ENCODE measurements at places on chromosomes 2 and 18.

DNA sequence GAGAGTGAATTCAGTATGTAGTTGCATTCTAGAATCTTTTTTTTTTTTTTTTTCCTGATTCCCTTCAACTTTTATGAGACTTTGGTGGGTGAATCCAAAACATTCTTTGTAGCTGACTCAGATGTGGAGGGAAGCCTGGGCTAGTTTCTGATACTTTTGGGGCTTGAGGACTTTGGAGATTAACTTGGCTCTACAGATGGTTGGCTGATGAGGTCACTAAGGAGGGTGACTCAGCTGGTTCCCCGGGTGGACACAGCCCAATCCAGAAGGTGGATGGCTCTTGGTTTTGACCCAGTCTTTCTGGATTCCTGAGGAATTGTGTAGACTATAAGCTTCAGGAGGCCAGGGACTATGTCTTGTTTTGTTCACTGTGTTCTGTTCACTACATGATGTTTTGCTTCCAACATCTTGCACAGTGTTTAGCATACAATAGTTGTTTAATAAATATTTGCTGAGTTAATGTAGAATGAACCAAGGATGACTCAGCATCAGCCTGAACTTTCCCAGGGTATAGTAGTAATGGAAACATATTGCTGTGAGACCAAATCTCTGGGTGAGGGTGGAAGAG lies 30.5 kb downstream of the LAMA3 start:
- DNase-seq = no peak

DNA sequence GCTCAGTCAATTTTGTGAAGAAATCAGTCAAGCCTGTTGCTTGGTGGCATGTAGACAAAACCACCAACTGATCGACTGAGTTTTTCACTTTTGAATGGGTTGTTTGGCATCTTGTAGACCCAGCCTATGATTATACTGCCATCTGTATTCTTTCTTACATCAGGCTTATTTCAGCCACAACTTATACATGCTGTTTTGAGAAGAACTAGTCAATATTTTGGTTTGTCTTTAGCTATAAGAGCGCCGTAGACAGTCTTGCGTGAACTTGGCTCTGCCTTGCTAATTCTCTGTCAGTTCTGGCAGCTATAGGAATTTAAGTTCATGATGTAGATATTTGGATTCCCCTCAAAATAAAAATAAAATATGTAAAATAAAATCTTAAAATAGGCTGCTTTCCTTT lies 742.0 kb upstream of the FANCL start:
- no peak for DNase-seq

GRCh38 chr2:56287508-56287907 lies 103.7 kb downstream of the CCDC85A start:
- DNase-seq = no peak

- DNase-seq = no peak
Observed at GRCh38 chr18:10353791-10354190, 100.6 kb upstream of the APCDD1 start.

DNA sequence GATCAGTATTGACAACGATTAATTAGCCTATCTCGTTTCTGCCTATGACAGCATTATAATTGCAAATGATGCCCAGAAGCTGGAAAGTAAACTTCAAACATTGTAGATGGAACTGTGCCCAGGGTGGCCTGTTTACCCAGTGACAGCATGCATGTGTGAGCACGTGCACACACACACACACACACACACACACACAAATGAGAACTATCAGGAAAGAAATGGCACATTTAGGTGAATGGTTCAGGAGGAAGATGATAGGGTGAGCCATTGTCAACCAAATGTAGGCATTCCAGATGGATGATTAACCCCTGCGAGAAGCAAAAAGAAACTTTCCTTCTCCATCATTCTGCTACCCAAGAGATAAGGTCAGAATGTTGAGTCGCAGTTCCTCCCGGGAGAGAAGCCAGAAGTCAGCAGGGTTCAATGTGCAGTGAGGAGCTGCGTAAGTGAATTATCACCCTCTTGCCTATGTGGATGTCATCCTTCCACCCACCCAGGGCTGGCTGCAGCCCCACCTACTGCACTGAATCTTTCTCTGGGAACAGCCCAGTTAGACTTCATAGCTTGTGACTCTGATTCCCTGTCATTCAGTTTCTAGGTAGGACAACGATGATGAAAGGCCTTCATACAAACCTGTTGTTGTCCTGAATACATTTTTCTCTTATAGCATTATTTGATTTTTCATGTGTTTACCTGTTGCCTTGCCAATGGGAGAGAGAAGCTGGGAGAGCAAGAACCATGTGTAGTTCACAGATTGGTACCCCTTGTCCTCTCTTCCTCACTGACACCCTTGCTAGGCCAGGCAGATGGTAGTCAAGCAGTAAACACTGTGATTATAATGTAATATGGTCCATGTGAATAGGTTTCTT lies 3.5 kb upstream of the APOB start:
- no peak for DNase-seq

- DNase-seq = no peak
Observed at GRCh38 chr2:27537287-27537686, 40.6 kb downstream of the GCKR start.

DNA sequence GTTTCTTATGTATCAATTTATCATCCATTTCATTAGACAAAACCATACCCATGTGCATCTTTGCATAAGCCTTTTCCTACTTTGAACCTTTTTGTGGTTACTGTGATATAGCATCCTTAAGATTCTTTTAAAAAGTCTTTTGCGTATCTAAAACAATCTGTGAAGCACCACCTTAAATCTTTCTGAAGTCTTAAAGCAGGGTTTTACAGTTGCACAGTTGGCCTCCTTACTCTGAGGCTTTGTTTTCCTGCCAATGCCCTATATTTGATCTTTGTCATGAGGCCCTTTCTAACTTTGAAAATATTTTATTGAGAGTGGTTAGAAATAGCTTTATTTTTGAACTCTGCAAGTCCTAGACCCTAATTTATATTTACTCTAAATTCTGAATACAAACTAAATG lies 163.4 kb upstream of the MAP3K20 start:
- no peak for DNase-seq

DNA sequence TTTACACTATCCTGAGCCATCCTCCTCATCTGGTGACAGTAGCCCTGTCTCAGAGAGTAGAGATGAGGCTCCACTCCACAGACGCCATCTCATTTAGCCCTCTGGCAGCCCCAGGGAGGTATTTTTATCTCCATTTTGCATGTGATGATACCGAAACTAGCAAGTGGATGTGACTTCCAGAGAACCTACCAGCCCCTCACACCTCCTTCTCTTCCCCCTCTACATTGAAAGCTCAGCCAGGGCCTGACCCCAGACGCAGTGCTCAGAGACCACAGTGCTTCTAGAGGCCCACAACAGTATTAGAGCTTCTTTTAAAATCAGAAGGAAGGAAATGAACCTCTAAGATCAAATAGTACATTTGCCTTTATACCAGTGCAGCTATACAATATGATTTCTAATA lies 8.3 kb downstream of the GYPC start:
- no peak for DNase-seq

DNA sequence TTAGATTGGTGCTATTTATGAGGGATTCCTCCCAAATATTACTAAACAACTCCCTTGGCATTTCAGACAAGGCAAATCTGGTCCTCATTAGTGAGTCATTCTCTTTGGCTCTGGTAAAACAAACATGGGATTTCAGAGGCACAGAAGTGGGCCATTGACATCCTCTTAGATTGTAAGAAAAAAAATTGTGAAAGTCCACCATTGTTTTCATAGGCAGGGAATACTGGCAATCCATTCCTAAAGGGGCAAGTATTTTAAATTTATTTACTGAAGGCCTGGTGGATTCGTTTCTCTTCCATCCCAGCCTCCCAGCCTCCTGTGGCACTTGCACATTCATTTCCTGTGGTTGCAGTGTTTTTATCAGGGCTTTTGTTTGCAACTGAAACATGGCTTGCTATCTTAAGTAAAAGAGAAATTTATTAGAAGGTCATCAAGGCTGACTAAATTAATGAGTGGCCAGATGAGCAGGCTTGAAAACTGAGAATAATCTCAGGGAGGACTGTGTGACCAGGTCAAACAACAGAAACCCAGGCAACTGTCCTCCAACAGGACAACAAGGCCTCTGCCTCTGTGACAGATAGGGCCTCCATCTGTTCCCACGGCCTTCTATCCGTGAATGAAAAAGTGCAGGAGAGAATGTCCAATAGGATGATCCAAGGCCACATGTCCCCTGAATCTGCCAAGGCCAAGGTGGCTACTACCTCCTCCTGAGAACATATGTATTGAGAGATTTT lies 23.1 kb upstream of the TNFAIP6 start:
- no peak for DNase-seq
